Karpas-422 (cell line): ENCODE measurements at places on chromosomes 7 and 10. TPM values are rescaled to one million over a fixed set of nuclear protein-coding genes. Genes with fewer than 3 reads are reported as not detected.

The SPDYE9 gene
- not detected in 2 replicates for total RNA-seq

The SYT15 gene
- total RNA-seq, result 0.60 TPM in 1 of 2 replicates, not detected in the other

The LIPJ gene
- total RNA-seq, result not detected in 2 replicates

The RAB18 gene
- total RNA-seq, result 12.3 and 34.9 TPM in 2 replicates

The C7orf33 gene
- not detected in 2 replicates for total RNA-seq

The TUBAL3 gene
- total RNA-seq, result 0.11 TPM in 1 of 2 replicates, not detected in the other

The GALNT11 gene
- not detected in 2 replicates for total RNA-seq

The FGFBP3 gene
- 0.22 and 0.71 TPM in 2 replicates for total RNA-seq

The FAM180A gene
- not detected in 2 replicates for total RNA-seq

The SH2B2 gene
- 22.4 and 39.2 TPM in 2 replicates for total RNA-seq
